Activated T-helper 1 cell treated with anti-CD3 and anti-CD28 coated beads, Interleukin-12 subunit alpha, Interleukin-12 subunit beta, Interleukin-2, Interleukin-4 antibody, amounts not matched to agents 30 ng/mL and 10 ng/mL and 1 ng/mL, durations not matched to agents 14 hours and 24 hours and 36 hours (primary cell): ENCODE measurements at places on chromosomes 6 and 20. TPM values are rescaled to one million over a fixed set of nuclear protein-coding genes. Genes with fewer than 3 reads are reported as not detected.

The NMBR gene
- total RNA-seq, result not detected in 2 replicates

The APOBEC2 gene
- not detected in 2 replicates for total RNA-seq

DNA sequence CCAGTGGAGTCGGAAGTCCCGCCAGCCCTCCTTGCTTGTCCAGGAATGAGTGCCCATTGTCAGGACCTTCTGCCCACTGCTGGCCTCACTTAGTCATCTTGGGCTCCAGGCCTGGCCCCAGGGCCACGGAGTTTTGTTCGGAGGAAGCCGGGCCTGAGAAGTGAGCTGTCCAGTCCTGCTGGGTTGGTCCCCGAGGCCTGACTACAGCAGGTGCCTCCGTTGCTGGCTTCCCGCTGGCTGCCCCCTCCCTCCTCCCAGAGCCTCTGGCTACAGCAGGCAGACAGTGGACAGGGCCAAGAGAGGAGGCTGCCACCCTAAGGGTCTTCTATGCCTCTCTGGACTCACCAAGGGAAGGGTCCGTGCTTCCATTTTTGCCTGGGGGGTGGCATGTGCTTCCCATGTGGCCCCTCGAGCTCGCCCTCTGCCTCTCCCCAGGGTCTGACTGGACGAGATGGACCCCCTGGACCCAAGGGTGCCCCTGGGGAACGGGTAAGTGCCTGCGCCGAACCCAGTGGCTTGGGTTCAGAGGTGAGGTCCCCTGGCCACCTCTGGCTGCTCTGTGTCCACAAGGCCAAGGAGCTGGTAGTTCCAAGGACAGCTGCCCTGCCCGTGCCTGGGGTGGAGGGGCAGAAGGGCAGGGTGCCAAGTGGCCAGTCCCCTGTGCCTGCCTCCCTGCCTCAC lies 2.8 kb downstream of the COL9A3 start:
- no peak for DNase-seq

The GSTA5 gene
- not detected in 2 replicates for total RNA-seq

DNA sequence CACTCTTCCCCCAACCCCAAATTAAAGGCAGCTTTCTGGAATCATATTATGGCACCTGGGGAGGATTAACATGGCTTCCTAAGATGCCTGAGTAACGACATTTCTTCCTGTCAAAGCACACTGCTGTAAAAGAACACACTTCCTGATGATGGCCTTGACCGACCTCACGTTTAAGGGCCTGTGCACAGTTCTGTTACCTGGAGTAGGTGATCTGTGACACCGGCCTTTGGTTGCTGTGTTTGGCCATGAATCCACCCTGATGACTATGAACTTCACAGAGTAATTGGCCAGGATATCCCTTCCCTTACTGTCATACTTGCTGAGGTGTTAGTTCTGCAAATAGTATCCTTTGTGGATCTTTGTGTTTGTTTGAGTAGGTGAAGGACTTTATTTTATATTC lies 45.8 kb downstream of the PLCB4 start:
- DNase-seq, result no peak

DNA sequence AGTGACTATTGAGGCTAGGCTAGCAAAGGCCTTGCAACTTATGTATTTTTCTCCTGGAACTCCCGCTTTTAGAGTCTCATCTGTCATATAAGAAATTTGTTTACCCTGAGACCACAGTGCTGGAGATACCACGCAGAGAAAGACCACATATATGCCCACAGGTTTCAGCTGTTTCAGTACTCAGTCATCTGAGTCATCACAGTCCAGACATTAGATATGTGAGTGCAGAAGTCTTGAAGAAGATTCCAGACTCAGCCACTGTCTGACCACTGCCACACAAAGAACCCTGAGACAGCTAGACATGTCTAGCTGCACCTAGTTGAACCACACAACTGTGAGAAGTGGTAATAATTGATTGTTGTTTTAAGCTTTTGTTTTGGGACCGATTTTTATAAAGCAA lies 648.3 kb downstream of the EPM2A start:
- DNase-seq, result no peak

The ELOVL2 gene
- total RNA-seq, result not detected in 2 replicates

- DNase-seq, result no peak
Observed at GRCh38 chr6:82467338-82467737, 103.7 kb downstream of the TPBG start.

- DNase-seq, result no peak
Observed at GRCh38 chr20:50692552-50692933, 1.2 kb upstream of the RIPOR3 start.

GRCh38 chr6:22612236-22612635 lies 42.9 kb downstream of the HDGFL1 start:
- no peak for DNase-seq

DNA sequence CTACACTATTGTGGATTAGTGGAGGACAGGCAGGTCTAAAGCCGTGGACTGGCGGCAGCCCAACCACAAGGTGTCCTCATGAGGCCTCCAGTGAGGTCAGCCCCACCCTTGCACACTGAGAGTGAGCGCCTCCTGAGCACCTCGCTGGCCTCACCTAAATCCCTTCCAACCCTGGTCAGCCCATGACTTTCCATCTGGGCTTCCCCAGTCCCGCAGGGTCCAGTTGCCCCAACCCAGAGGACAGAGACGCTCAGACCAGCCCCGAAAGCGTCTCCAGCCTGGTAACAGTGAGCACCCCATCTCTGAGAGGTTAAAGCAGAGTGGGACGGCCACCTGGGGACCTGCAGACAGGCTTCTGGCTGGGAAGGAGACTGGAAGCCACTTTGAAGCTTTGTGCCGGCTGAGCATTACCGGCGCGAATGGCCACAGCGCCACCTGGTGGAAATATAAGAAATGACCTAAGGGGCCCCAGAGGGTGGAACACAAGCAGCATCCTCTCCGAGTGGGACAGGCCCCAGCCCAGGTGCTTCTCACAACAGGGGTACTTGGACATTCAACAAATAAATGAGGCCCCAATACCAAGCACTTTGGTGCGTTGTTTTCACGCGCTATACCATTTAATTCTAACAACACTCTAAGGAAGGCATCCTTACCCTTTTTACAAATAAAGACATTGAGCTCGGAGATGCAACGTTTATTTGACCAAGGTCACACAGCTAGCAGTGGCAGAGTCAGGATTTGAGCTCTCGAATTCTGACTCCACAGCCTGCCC lies 65.7 kb upstream of the TOP1 start:
- DNase-seq, result peak; percentile 63

GRCh38 chr6:100188754-100189153 lies 194.7 kb upstream of the MCHR2 start:
- DNase-seq, result no peak

DNA sequence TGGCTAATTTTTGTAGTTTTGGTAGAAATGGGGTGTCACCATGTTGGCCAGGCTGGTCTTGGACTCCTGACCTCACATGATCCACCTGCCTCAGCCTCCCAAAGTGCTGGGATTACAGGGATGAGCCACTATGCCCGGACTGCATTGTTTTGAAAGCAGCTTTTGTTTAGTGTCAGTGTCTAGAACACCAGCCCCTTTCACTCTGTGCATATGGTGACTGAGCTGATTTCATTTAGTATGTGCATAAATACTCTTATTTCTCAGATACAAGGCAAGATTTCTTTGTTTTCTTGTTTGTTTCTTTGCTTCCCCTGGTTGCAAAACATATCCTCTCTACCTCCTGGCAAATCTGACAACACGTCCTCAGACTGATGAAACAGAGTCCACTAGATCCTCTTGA lies 152.8 kb upstream of the CHD6 start:
- no peak for DNase-seq

- no peak for DNase-seq
Observed at GRCh38 chr20:41587523-41587922, 30.7 kb downstream of the CHD6 start.

- DNase-seq, result no peak
Observed at GRCh38 chr6:148829415-148830101, 82.7 kb downstream of the UST start.

DNA sequence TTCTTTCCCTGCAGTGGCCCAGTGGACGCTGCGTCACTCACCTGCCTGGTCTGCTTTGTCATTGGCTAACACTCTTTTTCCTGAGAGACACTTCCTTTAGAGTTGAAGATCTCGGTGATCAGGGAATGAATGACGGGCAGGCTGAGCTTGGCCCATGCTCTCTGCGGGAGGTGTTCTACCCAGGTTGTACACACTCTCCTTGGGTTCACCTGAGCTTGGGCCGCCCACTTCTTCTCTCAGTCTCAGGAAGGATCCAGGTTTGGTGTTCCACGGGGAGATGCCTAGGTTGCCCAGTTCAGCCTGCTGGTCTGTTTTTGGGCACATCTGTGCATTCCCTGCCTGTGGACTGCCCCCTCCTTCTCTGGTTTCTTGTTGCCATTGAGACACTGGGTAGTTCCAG lies 66.7 kb upstream of the SLC22A1 start:
- DNase-seq, result no peak

- DNase-seq, result no peak
Observed at GRCh38 chr6:19356692-19357091, 480.5 kb upstream of the ID4 start.

DNA sequence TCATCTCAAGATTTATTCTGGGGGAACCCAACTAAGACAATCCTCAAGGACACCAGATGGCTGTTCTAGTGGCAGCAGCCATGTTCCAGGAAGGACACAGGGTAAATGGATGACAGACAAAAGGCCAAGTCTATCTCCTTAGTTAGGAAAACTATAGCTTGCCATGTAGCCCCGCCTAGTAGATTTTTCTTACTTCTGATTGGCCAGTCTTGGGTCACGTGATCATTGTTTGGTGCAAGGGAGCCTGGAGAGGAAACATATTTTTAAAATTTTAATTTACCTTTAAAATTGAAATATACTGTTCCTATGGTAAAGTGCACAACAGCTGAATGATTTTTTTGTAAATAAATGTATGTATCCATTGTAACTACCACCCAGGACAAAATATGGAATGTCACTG lies 4.4 kb upstream of the KCNS1 start:
- no peak for DNase-seq

GRCh38 chr20:49513517-49513916 lies 31.0 kb upstream of the KCNB1 start:
- no peak for DNase-seq

The TMEM74B gene
- 0.36 and 0.61 TPM in 2 replicates for total RNA-seq

The PRND gene
- total RNA-seq, result not detected in 2 replicates

The MEP1A gene
- not detected in 2 replicates for total RNA-seq

DNA sequence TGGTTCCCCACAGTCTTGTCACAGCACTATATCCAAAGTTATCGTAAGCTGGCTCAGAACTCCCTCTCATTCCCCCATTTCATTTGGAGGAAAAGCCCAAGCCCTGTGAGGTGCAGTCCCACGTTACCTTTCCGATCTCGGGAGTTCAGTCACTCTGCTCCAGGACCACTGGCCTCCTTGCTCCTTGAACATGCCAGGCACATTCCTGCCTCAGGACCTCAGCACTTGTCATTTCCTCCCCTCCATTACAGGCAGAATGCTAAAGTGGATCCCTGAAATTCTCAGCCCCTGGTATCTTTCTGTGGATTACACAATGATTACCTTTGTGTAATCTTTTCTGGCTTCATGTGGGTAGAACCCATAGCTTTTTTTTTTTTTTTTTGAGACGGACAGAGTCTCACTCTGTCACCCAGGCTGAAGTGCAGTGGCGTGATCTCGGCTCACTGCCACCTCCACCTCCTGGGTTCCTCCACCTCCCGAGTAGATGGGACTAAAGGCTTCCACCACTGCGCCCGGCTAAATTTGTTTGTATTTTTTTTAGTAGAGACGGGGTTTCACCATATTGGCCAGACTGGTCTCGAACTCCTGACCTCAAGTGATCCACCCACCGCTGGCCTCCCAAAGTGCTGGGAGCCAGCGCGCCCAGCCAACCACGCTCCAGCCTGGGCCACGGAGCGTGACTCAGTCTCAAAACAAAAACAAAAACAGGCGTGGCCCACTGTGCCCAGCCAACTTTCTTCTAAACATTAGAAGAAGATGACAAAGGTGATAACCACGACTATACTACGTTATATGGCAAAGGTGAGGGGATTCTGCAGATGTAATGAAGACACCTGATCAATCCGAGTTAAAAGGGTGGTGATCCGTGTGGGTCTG lies 4.0 kb upstream of the OXT start:
- DNase-seq, result no peak

DNA sequence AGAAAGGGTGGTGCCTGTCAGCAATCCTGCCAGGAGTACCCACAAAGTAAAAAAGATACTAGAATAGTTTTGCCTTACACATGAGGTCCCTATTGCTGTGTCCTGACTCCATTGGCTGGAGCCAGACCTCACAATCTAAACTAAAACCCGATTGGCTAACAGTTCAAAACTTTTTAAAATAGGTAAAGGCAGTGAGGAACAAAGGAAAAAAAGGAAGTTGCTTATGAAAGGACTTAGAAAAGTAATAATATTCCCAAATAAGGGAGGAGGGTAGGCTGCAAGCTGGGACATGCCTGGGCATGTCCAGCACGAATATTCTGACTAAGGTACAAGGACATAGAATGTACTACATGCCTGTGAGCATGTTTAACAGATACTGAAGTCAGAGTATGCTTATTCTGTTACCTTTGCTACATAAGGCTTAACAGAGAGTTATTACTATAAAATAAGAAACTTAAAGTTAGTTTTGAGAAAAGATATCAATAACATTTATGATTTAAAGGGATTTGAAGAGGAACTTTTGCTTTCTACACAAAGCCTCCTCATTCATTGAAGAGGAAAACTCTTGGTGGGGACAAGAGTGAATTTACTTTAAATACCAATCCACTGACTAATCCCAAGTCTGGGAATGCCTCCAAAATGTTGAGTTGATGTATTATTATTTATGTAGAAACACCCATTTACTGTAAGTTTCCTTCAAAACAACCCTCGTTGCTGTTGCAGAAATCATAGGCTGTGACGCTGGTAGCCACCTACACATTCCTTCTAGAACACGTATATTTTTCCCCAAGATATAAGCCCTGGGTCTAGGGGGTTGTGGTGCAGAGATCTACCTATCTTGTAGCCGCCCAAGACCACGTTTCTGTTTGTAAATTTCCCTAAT lies 8.2 kb upstream of the MTHFD1L start:
- DNase-seq, result no peak

- DNase-seq, result no peak
Observed at GRCh38 chr6:55568808-55569439, 10.1 kb downstream of the HMGCLL1 start.

The PRRT1 gene
- total RNA-seq, result 0.24 and 0.57 TPM in 2 replicates

GRCh38 chr20:37390891-37391525 lies 45.1 kb downstream of the SRC start:
- DNase-seq, result no peak

DNA sequence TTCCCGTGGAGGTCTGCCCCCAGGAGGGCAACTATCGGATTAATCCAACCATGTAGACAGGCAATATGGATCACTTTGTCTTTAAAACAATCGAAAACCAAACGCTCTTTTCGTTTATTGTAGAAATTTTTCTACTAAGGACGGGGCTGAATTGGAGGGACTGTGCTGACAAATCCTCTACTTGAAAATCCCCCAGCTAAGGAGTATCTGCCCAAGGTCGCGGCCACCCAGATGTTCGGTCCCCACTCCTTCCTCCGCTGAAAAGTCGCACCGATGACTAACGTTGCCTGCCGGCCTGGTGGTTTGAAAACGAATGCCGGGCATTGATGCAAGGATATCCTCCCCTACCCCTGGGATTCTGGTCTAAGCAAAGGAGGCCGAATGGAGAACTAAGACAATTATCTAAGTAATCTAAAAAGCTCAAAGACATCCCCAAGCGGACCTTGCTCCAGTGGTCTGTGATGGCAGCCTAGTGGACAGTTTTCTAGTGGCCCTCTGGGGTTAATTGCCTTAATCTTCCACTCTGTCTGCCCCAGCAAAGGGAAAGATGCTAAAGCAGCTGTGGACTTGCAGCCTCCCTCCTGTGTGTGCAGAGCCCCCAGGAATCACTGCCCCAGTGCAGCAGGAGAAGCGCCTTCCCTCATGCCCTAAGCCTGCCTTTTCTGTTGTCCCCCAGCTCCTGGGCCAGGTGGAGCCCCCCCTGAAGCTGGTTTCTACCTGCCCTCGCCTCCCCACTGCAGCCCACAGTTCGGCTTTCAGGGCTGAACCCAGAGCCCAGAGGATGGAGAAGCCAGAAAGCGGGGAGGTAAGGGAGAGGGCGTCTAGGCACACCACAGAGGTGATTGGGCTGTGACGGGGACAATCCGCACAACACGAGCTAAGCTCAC lies 3.6 kb upstream of the FOXC1 start:
- no peak for DNase-seq
